T47D (cell line): ENCODE measurements at places on chromosomes 16 and 17.

- no peak for DNase-seq
These were observed 111.0 kb upstream of the TNRC6C start for GRCh38 chr17:77847221-77848085.

- DNase-seq, result no peak
These were observed 86.1 kb downstream of the KANSL1 start for GRCh38 chr17:46106966-46107644.

DNA sequence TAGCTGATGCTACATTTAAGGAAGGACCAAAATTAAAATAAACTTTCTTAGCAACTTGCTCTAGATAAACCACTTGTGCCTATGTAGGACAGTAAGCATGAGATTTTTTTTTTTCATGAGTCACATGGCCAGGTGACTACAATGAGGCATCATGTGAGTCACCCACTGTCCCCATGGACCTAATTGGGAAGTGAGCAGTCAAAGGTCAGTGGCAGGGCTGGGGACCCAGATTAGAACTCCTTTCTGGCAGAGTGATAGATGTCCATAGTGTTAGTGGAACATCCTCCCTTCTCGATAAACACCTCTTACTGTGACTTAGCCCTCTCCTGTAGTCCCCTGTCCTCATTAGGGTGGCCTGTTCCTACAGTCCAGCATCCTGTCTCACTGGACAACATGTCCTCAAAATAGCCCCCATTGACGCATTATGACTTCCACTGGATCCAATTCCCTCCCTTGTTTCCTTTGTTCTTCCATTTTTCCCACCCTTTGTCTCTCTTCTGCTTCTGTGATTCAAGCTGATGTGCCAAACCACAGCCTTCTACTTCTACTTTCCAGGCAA lies 12.4 kb downstream of the ITGB3 start:
- no peak for DNase-seq

DNA sequence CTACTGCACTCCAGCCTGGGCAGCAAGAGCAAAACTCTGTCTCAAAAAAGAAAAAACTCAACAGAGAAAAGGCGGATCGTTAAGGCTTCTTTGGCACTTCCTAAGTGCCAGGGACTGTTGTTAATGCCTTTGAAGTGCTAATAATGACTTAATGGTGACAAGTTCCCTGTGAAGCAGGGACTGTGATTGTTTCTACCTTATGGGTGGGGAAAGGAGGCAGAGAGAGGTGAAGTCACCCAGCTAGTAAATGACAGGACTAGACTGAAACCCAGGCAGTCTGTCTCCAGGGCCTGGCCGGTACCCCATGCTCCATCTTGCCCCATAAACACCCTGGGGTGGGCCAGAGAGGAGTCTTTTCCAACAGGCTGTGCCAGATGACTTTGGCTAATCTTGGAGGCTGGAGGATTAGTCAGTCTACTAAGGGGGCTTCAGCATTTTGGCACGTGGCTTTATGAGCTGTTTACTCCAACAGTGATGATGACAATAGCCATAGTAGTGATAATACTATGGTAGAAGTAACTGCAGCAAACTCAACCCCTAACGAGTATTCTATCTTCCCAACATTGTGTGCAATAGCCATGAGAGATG lies 26.9 kb downstream of the ABCC1 start:
- no peak for DNase-seq

GRCh38 chr16:74166456-74166855 lies 130.2 kb upstream of the PSMD7 start:
- no peak for DNase-seq
